ENCODE measurements at places on chromosomes 5 and 9.

DNA sequence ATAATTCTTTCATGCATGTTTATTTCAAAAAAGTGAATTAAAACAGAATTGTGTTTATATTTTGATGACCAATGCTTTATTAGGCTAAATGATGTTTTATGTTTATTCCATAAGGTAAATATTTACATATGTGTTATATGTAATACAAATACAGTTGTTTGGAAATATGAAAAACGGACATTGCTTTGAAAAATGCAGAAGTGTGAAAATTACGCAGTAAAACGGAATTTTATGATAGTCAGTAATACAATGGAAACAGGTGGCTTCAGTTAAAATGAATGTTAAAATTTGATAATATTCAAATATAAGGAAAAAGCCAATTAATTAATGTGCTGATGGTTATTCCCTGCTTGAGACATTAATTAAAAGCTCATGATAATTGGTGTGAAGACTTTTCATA, 1633.8 kb downstream of the MAT2B start:
- no peak for DNase-seq

DNA sequence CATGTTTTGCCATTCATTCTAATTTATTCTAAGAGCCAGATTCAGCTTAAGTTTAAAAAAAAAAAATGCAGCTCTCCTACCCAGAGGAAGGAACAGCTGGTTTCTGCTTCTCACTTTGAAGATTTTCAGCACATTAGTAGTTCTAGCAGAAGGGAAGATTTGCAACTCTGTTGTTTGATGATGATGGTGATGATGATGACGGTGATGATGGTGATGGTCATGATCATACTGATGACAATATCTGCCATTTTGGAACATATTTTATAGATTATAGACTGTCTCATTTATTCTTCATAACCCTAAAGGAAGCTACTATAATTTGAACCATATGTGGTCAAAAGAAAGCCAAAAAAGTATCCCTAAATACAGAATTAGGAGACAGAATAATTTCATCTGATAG, 7.9 kb upstream of the MED10 start:
- DNase-seq: no peak

- DNase-seq: no peak
Measured at GRCh38 chr5:20554001-20554400, 566.0 kb upstream of the CDH18 start.

DNA sequence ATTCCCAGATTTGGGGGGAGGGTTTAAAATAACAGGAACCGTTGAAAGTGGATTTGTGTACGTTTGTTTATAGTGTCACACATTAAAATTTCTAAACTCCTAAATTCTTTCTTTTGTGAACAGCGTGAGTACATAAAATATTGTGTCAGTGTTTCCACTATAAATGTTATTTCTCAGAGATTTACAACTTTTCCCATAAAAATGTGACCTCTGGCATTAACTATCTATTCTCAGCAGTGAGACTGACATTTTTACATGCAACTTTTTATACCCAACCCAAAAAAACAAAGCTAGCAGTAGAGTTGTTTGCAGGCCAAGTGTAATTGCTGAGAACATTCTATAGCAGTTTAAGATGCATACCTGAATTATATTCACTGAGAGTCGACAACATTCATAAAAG, 757.0 kb upstream of the ADAMTS16 start:
- DNase-seq: no peak

GRCh38 chr9:124045076-124045829, 33.7 kb downstream of the LHX2 start:
- DNase-seq: peak; percentile 51

DNA sequence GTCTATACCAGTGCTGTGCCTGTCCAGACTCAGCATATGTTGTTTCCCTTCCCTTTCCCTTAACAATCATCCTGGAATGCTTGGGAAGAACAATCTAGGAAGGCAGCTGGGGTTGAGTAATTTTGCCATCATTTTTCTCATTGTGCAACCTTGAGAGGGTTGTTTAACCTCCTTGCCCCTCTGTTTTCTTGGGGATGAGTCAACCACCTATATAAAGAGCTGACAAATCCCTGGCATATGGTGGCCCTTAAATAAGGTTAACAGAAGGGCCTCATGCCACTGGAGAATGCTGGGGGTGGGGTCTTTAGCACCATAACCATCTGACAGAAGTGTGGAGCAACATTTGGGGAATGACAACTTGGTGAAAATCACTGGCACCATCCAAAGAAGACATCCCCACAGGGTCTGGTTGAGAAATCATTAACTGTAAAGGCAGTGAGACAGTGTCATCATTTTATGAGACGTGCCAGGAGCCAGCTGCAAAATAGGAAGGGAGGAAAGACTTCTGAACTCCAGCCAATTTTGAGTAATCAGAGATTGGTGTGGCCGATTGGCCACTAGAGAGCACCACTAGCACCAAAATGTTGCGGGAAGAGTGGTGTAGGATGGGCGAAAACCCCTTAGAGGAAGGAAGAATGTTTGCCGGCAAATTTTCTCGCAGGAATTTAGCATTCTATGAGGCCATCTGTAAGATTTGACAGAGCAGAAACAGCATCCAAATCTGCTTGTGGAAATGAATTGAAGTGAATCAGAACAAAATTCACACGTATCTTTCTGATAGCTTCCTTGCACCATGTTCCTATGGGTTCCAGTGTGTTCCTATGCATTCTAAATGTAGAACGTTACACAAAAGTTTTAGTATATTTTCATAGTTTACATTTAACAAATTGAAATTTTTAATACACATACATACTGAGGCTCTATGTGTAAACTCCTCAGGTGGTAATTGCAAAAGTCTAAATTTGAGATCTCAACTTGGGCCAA, 113.8 kb downstream of the MSX2 start:
- no peak for DNase-seq

GRCh38 chr5:121366515-121366914, 485.2 kb upstream of the FTMT start:
- DNase-seq: no peak

DNA sequence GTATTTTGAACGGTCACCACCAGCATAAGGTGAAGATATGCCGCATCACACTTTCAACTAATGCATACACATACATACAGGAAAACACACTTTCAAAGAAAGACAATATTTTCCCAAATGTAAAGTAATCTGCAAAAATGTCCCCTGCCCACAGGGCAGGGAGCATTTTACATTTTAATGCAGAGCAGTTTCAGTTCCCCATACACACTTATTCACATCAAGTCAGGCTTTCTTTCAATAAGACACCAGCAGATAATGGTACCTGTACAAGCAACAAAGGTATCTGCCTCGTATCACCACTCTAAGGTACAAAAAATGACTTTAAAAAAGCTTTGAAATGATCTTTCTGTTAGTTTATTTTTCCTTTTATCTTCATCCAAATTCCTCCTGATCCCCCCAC, 247.1 kb upstream of the CCNG1 start:
- DNase-seq: no peak
